Activated CD8-positive, alpha-beta memory T cell treated with anti-CD3 and anti-CD28 coated beads for 1 hour (primary cell): ENCODE measurements at places on chromosomes 11 and 22.

- DNase-seq: no peak
Measured at GRCh38 chr11:123381817-123382554, 48.1 kb upstream of the GRAMD1B start.

DNA sequence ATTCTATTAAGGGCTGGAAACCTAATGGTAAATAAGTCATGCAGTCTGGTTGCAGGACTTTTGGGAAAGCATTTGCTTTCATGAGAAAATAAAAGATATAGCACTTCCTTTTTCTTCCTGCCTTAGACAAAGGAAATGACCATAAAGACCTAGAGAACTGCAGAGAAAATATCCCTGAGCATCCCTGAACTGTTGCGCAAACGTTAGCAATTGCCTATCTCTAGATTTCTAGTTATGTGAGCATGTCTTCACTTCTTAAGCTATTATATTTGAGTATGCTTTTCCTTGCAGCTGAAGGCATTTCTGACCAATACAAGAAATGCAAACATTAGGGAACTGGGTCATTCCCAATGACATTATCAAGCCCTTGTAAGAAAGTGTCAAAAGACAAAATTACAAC lies 110.6 kb downstream of the KIF18A start:
- no peak for DNase-seq

- DNase-seq: no peak
Measured at GRCh38 chr11:45384711-45385241, 98.6 kb upstream of the SYT13 start.

- DNase-seq: no peak
Measured at GRCh38 chr11:6640985-6641701, 14.5 kb downstream of the DCHS1 start.

- no peak for DNase-seq
Measured at GRCh38 chr11:67303835-67304411, 593 bp downstream of the SSH3 start.

DNA sequence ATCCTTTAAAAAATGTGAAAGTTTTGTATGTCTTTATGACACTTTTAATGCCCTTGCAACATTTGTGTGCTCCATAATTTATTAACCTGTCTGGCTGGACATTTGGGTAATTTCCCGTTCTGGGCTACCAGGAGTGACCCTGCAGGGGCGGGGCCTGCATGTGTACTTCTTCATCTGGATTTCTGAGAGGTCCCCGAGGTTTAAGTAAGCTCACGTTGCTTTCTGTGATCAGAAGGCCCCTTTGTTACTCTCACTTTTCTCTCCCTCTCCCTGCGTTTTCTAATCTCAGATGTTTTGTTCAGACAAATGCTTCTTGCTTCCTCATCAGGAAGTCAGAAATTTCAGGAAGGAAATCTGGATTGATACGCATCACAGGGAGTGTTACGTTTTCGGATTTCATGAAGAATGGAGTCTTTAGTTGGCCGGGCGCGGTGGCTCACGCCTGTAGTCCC lies 78.9 kb upstream of the CRYBB3 start:
- no peak for DNase-seq

DNA sequence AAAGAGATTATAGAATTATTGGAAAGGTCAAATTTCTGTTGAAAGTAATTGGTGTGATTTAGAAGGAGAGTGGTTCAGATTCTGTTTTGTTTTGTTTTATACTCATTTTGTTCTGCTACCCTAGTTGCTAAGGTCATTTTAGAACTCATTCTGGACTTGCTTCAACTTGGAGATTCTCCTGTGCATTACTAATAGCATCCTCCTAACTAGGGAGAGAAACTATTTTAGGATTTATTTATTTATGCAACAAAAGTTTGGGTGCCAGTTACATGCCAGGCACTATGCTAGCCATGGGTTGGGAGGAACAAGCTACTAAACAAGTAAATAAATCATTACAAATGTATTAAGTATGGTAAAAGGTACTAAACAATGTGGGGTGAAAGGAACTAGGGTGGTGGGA lies 84.0 kb downstream of the YAP1 start:
- DNase-seq: no peak

GRCh38 chr11:101600924-101601323 lies 17.1 kb upstream of the TRPC6 start:
- DNase-seq: no peak

GRCh38 chr11:129768356-129768755 lies 47.3 kb upstream of the TMEM45B start:
- DNase-seq: no peak

DNA sequence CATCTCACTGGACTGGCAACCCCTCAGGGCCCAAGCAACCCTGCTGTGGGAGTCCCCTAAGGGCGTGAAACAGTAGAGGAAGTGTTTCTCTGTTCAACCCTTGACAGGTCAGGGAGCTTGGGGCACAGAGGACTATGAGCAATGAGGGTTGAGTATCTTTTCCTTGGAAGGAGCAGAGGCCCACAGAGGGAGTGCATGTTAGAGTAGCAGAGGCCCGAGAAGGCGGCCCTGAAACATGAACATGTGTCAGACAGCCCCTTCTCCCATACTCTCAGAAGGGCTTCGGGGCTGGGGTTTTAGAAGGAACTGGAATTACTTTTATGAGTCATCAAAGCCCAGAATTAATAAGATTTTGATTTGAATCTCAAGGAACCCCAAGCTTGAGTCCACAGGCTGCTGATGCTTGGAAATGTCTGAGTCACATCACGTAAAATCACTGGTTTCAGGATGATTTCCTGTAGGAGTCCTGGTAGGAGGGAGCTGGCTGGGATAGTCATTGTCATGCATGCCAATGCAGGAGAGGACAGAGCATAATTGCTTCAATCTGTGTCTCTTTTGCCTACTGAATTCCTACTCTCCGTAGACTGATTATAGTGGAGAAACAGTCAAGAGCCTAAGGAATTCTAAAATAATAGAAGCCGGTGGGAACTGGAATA lies 22.6 kb downstream of the C11orf71 start:
- no peak for DNase-seq

GRCh38 chr22:28909375-28909774 lies 26.0 kb downstream of the ZNRF3 start:
- DNase-seq: no peak

DNA sequence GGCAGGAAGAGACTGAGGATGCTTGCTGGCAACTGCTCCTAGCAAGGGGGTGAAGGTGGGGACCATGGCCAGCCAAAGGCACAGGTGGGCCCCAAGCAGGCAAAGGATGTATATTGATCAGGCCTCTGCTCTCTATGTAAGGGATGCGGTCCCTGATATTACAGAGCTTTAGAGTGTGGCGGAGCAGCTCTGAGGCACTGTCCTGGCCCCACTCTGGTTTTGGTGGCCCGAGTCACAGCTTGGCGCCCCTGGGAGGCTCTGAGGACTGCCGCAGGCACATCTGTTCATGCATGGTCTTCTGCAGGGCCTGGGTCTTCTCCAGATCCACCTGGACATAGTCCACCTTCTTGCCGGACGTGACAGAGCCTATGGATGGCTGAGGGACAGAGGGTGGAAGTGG lies 45.5 kb downstream of the GAB4 start:
- DNase-seq: no peak

DNA sequence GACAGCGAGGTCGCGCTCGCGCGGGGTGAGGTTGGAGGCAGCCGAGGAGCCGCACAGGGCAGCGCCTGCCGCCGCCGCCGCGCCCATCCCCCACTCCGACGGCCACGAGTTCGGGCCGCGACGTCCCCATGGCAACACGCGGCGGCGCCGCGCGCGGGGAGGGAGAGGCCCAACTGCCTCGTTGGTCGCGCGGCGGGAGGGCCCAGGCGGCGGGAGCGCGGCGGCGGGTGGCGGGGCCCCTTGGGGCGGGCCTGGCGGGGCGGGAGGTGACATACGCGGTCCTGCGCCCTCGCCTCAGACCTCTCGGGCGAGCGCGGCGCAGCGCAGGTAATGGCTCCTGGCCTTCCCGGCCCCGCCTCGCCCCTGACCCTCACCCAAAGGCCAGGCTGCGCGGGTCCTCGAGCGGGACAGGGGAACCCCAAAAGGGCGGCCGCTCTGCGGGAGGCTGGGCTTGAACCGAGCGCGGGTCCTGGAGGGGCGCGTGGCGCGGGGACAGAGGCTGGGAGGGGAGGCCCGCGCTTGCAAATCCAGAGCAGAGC lies at the start of gene DEUP1:
DEUP1 (plus strand) TSS at position 297 of the 539 bp plus-strand sequence. CDS start 1,518 bp downstream, outside the sequence.
- no peak for DNase-seq

- DNase-seq: no peak
Measured at GRCh38 chr11:10934293-10934860, 76.5 kb upstream of the ZBED5 start.

- no peak for DNase-seq
Measured at GRCh38 chr11:65917077-65917433, 1.8 kb downstream of the C11orf68 start.

DNA sequence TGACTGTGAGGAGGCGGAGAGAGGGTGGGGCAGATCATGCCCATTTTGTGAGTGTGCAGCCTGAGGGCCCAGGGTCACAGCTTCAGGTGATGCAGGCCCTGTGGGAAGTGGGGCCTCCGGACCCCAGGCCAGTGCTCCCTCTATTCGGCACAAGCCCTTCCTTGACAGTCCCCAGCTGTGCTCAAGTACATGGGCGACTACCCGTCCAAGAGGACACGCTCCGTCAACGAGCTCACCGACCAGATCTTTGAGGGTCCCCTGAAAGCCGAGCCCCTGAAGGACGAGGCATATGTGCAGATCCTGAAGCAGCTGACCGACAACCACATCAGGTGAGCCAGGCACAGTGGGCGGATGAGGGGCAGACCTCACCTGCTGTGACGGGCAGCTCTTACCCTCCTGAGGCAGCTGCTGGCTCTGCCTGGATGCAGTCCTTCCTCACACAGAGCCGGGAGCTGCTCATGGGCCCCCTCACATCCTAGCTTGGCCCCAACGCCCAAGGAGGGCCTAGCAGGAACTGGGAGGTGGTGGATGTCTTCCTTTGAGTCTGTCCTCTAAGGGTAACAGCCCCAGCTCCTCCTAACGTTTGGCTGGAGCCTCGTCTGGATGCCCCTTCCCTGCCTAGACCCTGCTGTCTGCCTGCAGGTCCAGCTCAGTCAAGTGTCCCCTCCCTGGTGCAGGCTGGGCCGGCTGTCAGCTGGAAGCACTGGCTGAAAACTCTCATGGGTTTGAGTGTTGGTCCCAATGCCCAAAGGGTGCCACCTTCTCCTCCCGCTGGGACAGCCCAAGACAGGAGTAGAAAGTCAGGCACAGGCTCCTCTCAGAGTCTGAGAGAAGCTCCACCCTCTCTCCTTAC lies 76.1 kb downstream of the MYO7A start:
- DNase-seq: no peak

GRCh38 chr11:81472646-81473045 lies 1261.0 kb downstream of the FAM181B start:
- DNase-seq: no peak

- no peak for DNase-seq
Measured at GRCh38 chr11:66334605-66335442, 1.4 kb downstream of the RIN1 start.

GRCh38 chr11:117870103-117870952 lies 6.1 kb downstream of the FXYD6 start:
- DNase-seq: no peak

DNA sequence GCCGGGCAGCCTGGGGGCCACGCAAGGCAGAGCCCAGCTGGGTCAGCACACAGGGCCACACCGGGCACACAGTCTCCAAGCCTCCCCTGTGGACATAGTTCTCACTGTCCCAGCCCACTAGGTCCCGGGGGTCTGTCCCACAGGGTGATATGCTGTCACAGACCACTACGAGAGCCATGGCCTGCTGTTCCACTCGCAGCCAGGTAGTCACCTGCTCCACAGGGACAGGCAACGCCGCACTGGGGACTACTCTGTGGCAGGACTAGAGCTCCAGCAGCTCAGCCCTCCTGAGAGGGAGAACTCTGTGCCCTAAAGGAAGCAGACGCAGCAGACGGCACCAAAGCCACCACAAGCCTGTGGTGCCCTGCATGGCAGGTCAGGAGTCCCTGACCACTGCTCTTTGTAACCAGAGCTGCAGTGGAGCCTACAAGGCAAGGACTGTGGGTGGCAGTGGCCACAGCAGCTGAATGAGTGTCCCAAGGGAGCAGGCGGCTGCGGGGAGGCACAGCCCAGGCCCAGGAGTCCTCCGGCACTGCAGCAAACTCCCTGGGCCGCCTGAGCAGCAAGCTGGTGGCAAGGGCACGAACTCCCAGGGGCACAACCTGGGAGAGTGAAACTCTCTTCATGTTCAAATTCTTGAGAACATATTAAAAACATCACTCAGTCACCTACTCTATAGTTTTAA lies 171.2 kb upstream of the GRK3 start:
- no peak for DNase-seq

- no peak for DNase-seq
Measured at GRCh38 chr11:27159335-27159679, 118.7 kb downstream of the BBOX1 start.

GRCh38 chr22:49930596-49931412 lies 12.4 kb downstream of the CRELD2 start:
- no peak for DNase-seq
